ENCODE measurements at places on chromosomes 1 and 21.

DNA sequence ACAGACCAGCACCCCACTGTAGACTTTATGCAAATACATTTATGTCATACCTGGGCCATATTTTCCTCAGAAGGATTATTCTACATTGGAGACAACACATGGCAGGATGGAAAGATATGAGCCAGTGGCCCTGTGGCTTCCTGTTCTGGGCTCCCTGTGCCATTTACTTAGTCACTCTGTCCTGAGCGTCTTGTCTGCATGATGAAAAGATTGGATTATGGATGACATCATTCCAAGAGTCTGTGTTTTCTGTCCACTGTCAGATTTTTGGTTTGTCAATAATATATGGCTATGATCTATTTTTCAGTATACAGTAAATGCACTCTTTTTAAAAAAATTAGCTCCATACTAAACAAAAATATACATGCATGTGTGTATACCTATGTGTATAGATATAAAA is 30.8 kb downstream of the IGSF5 start:
- DNase-seq: no peak

GRCh38 chr1:45488666-45489377 is 2.1 kb downstream of the TESK2 start:
- no peak for DNase-seq

DNA sequence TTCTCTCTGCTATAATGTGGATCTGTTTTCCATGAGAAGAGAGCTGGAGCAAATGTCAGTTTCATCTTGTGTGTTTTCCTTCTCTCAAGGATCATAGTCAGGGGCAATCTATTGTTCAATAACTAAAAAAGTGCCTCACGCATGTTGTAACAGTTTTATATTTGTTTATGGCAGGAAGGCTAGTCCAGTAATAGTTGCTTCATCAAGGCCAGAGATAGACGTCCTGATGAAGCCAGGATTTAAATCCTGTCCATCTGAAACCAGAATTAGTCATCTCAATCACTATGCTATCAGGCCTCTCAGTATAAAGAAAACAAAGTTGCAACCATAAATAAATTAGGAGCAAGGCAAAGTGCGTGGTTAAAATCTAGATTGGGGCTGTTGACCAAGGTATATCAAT is 30.2 kb upstream of the DUSP10 start:
- DNase-seq: no peak

- no peak for DNase-seq
These were observed 29.1 kb downstream of the CHML start for GRCh38 chr1:241611063-241611462.

DNA sequence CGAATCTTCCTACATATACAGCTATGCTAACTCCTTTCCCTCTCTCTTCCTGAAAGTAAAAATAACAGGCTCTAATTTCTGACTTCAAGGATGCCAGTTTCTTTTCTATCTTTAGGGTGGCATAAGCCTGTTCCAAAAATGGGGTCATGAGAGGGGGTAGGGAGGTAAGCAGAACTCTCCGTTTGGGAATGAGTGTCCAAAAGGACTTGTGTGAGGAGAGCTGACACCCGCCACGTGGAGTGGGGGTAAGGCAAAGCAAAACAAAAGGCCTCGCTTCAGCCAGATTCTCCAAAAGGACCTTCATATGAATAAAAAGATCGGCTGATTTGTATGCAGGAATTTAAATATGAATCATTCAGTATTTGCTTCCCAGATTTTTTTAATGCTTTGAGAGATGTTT is 28.6 kb downstream of the PLPPR4 start:
- DNase-seq: no peak

DNA sequence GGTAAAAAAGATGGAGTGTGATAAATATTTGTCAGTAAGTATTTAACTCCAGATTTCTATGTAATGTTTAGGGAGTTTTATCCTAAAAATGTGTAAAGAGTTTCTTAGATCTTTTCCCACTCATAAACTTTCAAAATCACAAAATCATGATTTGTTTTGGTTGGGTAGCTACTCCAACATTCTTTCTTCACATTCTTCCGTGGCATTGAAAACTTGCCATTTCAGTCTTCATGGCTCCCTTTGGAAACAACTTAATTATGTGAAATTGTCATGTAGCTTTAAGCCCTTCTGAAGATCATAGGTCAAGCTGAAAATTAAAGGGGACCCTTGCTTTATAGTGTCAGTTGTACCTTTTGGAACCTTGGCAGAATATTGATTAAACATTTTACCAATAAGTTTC is 73.2 kb downstream of the ADGRL2 start:
- no peak for DNase-seq

GRCh38 chr1:94807742-94808491 is 12.2 kb upstream of the SLC44A3 start:
- DNase-seq: no peak

GRCh38 chr1:43933386-43934100 is at the start of gene ARTN:
Gene ARTN, plus strand, starts transcription at chr1:43933801. Its CDS starts 1,856 bp downstream, at chr1:43935657.
- no peak for DNase-seq

Measured in stimulated activated CD4-positive, alpha-beta T cell treated with anti-CD3 and anti-CD28 coated beads, Interleukin-4, amount 100 ng/mL, for 4 hours (primary cell).